ENCODE measurements at places on chromosomes 6 and 20. TPM values are rescaled to one million over a fixed set of nuclear protein-coding genes. Genes with fewer than 3 reads are reported as not detected.
A peak's percentile ranks its signal among the peaks of the same experiment; 100 is the strongest.

DNA sequence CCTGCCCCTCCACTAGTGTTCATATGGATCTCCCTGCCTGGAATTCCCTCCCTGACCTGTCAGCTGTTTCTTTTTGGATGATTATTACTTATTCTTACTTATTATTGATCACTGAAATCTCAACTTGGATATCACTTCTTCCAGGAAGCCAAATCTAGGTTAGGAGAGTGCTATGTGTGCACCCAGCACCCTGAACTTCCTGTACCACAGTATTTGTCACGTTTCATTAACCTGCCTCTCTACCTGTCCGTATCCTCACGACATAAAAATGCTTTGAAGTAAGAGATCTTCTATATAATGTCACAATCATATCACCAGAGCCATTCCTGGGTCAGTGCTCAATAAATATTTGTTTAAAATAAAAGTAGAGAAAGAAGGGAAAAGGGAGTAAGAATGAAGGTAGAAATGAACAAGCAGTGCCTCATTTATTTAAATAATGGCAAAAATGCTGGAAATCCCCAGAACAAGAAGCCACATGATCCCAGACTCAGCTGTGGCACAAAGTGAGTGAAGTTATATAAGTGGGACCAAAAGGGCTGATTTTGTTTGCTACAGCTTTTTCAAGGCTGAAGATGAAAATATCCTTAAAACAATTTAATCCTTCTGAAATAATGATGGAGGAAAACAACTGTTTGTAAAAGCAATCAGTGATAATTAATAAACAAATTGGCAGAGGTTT is 88.0 kb upstream of the MANEA start:
- H3K27me3 ChIP-seq: no peaks in the 10 kb centered on the region
- DNase-seq: no peak
- no peak overlapping the region for H3K4me3 ChIP-seq
- H3K27ac ChIP-seq: no peak overlapping the region
- H3K36me3 ChIP-seq: no peaks in the 10 kb centered on the region

DNA sequence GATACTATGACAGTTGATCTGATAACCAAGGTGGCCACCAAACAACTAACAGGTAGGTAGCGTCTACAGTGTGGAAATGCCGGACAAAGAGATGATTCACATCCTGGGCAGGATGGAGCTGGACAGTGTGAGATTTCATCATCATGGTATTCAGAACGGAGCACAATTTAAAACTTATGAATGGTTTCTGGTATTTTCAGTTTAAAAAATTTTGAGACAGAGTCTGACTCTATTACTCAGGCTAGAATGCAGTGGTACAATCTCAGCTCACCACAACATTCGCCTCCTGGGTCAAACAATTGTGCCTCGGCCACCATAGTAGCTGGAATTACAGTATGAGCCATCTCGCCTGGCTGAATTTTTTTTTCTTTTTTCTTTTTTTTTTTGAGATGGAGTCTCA is 43.8 kb downstream of the CEP57L1 start:
- no peaks in the 10 kb centered on the region for H3K4me1 ChIP-seq
- H3K27ac ChIP-seq: no peak overlapping the region
- H3K36me3 ChIP-seq: no peaks in the 10 kb centered on the region
- DNase-seq: no peak

The FGD2 gene
- total RNA-seq: 6.8 TPM

The OR2B3 gene
- not detected for total RNA-seq

The MAPK13 gene
- total RNA-seq: 27.7 TPM

DNA sequence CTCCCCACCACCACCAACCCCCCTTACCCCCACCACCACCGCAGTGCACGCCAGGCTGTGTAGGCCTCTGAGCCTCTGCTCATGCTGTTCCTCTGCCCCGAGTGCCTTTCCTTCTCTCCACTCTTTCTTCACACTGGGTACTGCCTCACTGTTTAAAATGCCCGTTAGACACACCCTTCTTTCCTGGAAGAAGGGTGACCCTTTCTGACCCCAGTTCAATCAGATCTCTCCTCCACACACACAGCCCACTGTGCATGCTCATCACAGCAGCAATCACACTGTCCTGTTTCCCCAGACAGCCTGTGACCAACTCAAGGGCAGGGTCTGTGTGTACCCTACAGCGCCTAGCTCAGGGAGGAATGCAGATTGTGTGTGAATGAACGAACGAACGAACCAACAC is 10.0 kb downstream of the TMEM74B start:
- H3K36me3 ChIP-seq: peaks cover 7% of the 10 kb centered on the region
- DNase-seq: no peak
- no peak overlapping the region for H3K27ac ChIP-seq
- no peaks in the 10 kb centered on the region for H3K27me3 ChIP-seq

DNA sequence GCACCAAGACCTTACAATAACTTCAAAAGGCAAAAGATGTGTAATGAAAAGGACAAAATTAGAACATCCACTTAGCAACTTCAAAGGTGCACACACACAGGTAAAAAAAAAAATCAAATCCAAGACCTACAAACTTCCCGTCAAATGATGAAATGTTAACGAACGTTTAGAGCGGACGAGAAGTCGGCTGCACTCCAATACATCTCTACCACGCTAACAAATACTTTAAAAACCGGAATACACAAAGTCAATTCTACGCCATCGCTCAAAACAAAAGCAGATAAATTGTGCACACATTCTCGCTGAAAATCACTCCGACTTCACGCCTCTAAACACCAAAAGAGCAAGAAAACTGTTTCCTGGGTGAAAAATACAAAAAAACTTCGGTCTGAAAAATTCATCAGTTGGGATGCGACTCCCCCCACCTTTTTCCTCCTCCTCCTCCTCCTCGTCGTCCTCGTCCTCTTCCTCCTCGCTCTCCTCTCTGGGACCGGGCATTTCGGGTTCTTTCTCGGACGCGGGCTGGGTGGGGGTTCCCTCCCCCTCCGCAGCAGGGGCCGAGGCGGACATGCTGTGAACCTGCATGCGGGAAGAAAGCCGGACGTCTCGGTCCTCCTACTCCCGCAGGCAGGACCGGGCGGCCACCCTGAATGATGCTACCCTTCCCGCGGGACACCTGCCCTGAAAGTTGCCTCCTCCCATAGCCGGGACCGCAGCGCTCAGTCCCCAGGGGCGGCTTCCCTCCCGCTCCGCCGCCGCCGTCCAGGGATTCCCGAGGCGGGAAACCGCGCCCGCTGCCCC is 712 bp downstream of the DEK start:
- H3K4me1 ChIP-seq: peaks cover 20% of the 10 kb centered on the region
- H3K27ac ChIP-seq: peak overlapping the region; percentile 83
- H3K36me3 ChIP-seq: no peaks in the 10 kb centered on the region
- peak; percentile 52 for DNase-seq
- H3K27me3 ChIP-seq: no peaks in the 10 kb centered on the region

GRCh38 chr6:111666847-111667246 is 61.2 kb upstream of the TRAF3IP2 start:
- no peaks in the 10 kb centered on the region for H3K4me1 ChIP-seq
- no peak overlapping the region for H3K4me3 ChIP-seq
- DNase-seq: no peak
- H3K27ac ChIP-seq: no peak overlapping the region

DNA sequence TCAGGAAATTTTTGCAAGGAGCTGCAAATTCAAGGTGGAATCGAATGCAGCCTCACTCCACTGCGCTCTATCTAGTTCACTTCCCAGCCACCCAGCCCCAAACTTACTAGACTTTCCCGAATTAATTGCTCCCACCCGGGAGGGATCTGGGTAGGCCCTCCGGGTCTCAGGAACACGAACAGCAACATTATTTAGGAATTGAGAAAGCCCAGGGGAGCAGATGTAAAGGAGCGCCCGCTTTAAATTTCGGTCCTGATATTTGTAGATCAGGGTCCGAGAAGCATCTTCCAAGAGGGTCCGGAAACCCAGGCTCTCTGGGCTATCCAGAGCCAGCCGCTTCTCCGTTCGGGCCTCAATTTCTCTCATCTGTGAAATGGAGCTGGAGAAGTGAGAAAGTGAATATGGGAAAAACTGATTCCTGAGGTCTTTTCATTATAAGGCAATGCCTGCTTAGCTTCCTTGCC is 490 bp upstream of the ID1 start:
- peak; percentile 8 for DNase-seq
- H3K4me3 ChIP-seq: peak overlapping the region; percentile 97
- H3K27ac ChIP-seq: peak overlapping the region; percentile 42
- H3K27me3 ChIP-seq: no peaks in the 10 kb centered on the region
- H3K36me3 ChIP-seq: no peaks in the 10 kb centered on the region

DNA sequence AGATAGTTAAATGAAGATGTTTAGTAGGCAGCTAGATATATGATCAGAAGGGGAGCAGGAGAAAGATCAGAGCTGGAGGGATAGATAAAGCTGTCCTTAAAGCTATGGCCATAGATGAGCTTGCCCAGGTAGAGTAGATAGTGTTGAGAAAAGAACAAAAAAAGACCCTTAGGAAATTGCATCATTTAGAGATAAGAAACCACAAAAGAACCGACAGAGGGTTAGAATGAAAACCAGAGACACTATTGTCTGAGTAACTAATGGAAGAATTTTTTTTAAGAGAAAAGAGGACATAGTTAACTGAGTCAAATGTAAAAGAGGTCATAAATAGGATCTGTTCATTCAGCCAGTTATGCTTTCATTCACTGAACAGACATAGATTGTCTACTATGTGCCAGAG is 101.8 kb downstream of the TNFAIP3 start:
- H3K36me3 ChIP-seq: no peaks in the 10 kb centered on the region
- no peaks in the 10 kb centered on the region for H3K27me3 ChIP-seq
- peaks cover 12% of the 10 kb centered on the region for H3K4me1 ChIP-seq
- H3K4me3 ChIP-seq: no peak overlapping the region

The SRMS gene
- total RNA-seq: not detected

GRCh38 chr6:7479801-7480266 is 61.6 kb upstream of the DSP start:
- no peaks in the 10 kb centered on the region for H3K4me1 ChIP-seq
- H3K27ac ChIP-seq: no peak overlapping the region
- H3K36me3 ChIP-seq: no peaks in the 10 kb centered on the region
- DNase-seq: no peak
- H3K4me3 ChIP-seq: no peak overlapping the region

The SMLR1 gene
- not detected for total RNA-seq

- H3K4me3 ChIP-seq: no peak overlapping the region
- H3K4me1 ChIP-seq: no peaks in the 10 kb centered on the region
- H3K36me3 ChIP-seq: peaks cover 3% of the 10 kb centered on the region
- no peak for DNase-seq
These were observed 4.7 kb upstream of the SEC63 start for GRCh38 chr6:107962723-107963122.

GRCh38 chr20:45583502-45583901 is 4.4 kb upstream of the WFDC8 start:
- no peak overlapping the region for H3K27ac ChIP-seq
- H3K27me3 ChIP-seq: no peaks in the 10 kb centered on the region
- H3K4me3 ChIP-seq: no peak overlapping the region
- no peaks in the 10 kb centered on the region for H3K4me1 ChIP-seq
- no peak for DNase-seq
- H3K36me3 ChIP-seq: no peaks in the 10 kb centered on the region

The SEMG1 gene
- not detected for total RNA-seq

The POLR1C gene
- total RNA-seq: 36.3 TPM

DNA sequence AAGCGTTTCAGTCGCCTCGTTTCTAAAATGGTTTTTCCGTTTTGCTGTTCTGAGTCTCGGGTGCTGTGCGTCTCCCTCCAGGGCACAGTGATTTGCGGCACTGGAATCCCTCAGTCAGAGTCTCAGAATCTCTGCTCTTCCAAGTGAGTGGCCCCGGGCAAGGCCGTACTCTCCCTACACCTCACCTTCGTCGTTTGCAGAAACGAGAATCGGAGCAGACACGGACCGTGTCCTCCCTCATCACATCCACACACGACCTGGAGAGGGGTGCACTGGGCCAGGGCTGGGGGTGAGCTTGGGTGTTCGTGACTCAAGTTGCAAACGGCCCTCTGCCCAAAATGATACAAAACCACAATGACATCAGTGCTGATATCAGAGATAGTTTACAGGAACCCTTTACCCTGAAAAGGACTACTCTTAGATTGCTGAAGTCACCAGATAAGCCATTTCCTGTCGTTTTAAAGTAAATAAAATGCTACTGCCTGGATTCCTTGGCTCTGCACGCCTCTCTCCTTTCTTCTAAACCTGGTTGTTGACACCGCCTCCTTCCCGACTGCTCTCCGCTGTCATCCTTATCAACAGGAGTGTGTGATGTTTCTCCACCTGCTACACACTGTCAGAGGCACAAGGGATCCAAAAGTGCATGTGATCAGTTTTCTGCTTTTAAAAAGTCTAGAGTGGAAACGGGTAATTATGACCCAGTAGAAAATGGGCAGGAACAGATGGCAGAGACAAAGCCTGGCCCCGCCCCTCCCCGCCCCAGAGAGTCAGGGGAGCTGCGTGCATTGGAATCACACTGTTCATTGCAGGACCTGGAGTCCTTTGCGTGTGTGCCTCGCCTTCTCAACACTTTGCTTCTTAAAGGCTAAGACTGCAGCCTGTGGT is 38.4 kb downstream of the KIF25 start:
- no peak overlapping the region for H3K4me3 ChIP-seq
- no peaks in the 10 kb centered on the region for H3K27me3 ChIP-seq
- no peak overlapping the region for H3K27ac ChIP-seq
- no peaks in the 10 kb centered on the region for H3K4me1 ChIP-seq

Measured in naive thymus-derived CD4-positive, alpha-beta T cell (primary cell).